ENCODE measurements at places on chromosomes 7 and 10.

DNA sequence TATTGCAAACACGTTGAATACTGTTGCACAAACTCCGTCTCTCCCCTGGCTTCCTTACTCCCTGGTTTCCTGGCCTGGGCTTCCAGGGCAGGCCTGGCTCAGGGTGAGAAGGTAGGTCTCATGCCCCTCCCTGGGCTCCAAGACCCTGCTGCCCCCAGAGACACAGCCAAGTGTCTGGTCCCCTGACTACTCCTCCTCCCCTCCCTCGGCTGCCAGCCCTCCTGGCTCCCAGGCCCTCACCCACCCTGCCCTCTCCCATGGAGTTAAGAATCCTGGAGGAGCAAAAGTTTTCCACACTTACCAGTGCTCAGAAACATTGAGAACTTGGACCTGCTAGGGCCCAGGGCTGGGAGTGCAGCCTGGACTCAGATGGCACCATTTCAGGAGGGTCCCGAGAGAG, 47.2 kb upstream of the RABGEF1 start:
- DNase-seq = no peak

- peak; percentile 54 for DNase-seq
Observed at GRCh38 chr7:40644454-40645188, 509.8 kb downstream of the SUGCT start.

DNA sequence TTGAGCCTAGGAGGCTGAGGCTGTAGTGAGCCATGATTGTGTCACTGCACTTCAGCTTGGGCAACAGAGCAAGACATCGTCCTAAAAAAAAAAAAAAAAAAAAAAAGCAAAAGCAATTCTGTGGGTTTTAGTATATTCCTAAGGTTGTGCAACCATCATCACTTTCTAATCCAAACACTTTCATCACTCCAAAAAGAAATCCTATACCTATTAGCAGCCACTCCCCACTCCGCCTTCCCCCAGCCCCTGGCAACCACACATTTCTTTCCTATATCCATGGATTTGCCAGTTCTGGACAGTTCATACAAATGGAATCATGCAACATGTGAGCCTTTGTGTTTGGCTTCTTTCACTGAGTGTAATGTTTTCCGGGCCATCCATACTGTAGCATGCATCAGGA, 20.4 kb downstream of the ZAN start:
- no peak for DNase-seq

DNA sequence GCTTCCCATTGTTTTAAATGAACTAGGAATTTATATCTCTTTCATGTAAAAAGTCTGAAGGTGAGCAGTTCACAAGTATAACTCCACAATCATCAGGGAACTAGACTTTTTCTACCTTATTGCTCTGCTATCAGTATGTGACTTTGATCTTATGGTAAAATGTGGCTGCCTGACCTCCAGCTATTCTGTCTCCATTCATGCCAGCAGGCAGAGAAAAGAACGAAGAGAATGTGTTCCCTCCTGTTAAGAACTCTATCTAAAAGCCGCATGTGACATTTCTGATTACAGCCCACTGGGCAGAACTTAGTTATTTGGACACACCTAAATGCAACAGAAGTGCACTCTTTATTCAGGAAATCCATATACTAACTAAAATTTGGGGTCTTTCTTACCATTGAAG, 102.8 kb upstream of the MBL2 start:
- no peak for DNase-seq

GRCh38 chr7:141208539-141208938, 134.7 kb downstream of the TMEM178B start:
- no peak for DNase-seq
